ENCODE measurements at places on chromosomes 3 and 15.

DNA sequence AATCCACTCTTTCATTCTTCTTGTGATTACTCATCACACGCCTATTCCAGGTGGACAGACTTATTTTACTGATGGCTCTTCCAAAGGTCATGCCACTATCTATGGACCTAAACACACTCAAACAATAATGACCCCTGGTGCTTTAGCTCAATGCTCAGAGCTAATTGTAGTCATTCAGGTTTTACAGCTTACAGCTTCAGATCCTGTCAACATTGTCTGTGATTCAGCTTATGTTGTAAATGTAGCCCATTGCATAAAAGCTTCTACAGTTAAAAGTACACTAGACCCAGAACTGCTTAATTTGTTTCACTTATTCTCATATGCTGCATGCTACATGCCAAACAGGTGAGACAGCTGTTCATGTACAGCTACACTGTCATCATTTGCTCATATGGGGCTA, 49.2 kb downstream of the LSM3 start:
- no peak for DNase-seq

- DNase-seq: no peak
These were observed 146.3 kb downstream of the FMN1 start for GRCh38 chr15:33048255-33048654.

- DNase-seq: no peak
These were observed 2.8 kb downstream of the MDFIC2 start for GRCh38 chr3:70309591-70309990.

- DNase-seq: no peak
These were observed 34.3 kb upstream of the MANF start for GRCh38 chr3:51350751-51351150.

GRCh38 chr3:40771112-40771511, 246.4 kb downstream of the ZNF621 start:
- DNase-seq: no peak

- DNase-seq: no peak
These were observed 603.9 kb upstream of the KCNMB2 start for GRCh38 chr3:177932346-177932745.
